ENCODE measurements at places on chromosomes 7 and 10.

DNA sequence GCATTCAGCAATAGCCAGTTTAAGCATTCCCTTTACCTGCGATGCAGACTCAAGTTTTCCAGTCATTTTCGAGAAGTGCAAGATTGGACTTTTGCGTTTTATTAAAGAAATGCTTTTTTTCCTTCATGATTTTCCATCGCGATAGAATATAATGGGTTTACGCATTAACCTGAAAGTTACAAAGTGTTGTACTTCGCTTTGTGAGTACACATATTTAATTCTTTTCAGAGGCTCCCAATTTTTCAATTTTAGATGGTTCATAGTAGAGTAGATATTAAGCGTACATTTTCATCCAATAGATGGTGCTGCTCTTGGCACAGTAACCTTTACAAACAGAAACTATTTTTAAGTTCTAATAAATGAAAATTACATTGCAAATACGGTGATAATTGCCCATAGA is 1.3 kb downstream of the PTPRZ1 start:
- no peak for DNase-seq

DNA sequence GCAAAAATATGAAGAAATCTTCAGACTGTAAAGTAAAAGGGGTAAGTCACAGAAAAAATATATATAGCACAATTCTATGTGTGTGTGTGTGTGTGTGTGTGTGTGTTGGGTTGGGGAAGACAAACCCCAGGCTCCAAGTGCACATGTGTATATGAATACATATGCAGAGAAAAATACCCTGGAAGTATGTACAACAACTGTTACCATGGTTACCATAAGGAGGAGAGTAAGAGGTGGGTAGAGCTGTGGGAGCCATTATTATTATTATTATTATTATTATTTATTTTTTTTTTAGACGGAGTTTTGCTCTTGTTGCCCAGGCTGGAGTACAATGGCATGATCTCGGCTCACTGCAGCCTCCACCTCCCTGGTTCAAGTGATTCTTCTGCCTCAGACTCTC is 23.7 kb upstream of the TRIM24 start:
- no peak for DNase-seq

GRCh38 chr10:101011517-101012423 is 12.2 kb downstream of the LZTS2 start:
- DNase-seq = no peak

- DNase-seq = peak; percentile 24
Observed at GRCh38 chr7:40990841-40991240, 712.0 kb downstream of the INHBA start.

- no peak for DNase-seq
Observed at GRCh38 chr7:142308326-142308725, 50.5 kb upstream of the PRSS58 start.

Measured in fibroblast of skin of abdomen (primary cell).